Activated CD8-positive, alpha-beta memory T cell treated with anti-CD3 and anti-CD28 coated beads, Interleukin-2, amount 10 ng/mL, durations not matched to agents 7 days and 5 days (primary cell): ENCODE measurements at places on chromosomes 11 and 22. TPM values are rescaled to one million over a fixed set of nuclear protein-coding genes. Genes with fewer than 3 reads are reported as not detected.

The PGA5 gene
- not detected for total RNA-seq

The POU2AF2 gene
- total RNA-seq = not detected

The SCGB1C1 gene
- not detected for total RNA-seq

The EHF gene
- total RNA-seq = 0.44 TPM

DNA sequence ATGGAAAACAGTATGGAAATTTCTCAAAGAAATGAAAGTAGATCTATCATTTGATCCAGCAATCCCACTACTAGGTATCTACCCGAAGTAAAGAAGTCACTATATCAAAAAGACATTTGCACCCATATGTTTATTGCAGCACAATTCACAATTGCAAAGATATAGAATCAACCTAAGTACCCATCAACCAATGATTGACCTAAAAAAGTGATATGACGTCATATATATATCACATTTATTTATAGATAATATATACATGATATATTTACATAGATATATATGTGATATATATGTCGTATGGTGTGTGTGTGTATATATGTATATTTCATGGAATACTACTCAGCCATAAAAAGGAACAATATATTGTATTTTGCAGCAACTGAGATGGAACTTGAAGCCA, 188.3 kb upstream of the ARHGAP42 start:
- DNase-seq = no peak
- no peaks in the 10 kb centered on the region for H3K27me3 ChIP-seq
- H3K27ac ChIP-seq = no peak overlapping the region

GRCh38 chr11:44498089-44498871, 67.2 kb upstream of the CD82 start:
- H3K4me1 ChIP-seq = no peaks in the 10 kb centered on the region
- no peaks in the 10 kb centered on the region for H3K36me3 ChIP-seq
- no peak overlapping the region for H3K4me3 ChIP-seq

GRCh38 chr22:37973271-37974170, 10.8 kb downstream of the SOX10 start:
- no peaks in the 10 kb centered on the region for H3K27me3 ChIP-seq
- no peak overlapping the region for H3K4me3 ChIP-seq
- no peak overlapping the region for H3K27ac ChIP-seq

DNA sequence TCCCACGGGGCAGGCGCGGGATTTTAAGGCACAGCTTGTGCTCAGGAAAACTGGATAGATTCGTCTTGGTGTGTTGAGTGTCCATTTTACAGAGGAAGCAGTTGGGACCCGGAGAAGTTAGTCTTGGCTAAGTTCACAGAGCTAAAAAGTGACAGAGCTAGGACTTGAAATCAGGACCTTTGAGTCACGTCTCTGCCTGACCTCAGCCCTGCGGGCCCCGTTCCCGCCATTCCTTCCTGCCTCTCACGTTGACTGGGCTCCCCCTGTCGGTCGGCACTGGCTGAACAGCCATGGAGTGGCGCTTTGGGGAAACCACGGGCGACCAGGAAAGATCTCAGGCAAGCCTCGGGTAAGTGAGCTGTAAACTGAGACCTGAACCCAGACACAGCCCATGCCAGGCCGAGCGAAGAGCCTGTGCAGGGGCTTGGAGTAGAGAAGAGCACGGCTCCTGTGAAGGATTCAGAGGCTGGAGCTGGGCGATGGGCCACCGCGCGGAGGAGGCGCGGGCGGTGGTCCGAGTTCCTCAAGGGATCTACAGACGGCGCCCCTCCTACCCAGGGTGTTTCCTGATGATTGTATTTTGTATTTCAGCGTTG, 54.1 kb downstream of the WNT11 start:
- peak overlapping the region; percentile 60 for H3K4me3 ChIP-seq
- peaks cover 14% of the 10 kb centered on the region for H3K27me3 ChIP-seq
- no peaks in the 10 kb centered on the region for H3K36me3 ChIP-seq
- H3K27ac ChIP-seq = peak overlapping the region; percentile 12

- DNase-seq = no peak
- no peaks in the 10 kb centered on the region for H3K36me3 ChIP-seq
- no peak overlapping the region for H3K27ac ChIP-seq
- no peaks in the 10 kb centered on the region for H3K4me1 ChIP-seq
- no peaks in the 10 kb centered on the region for H3K27me3 ChIP-seq
- H3K4me3 ChIP-seq = no peak overlapping the region
Observed at GRCh38 chr11:117520201-117520600, 192.5 kb downstream of the CEP164 start.

GRCh38 chr11:95123556-95123955, 33.9 kb downstream of the ENDOD1 start:
- DNase-seq = no peak
- peaks cover 27% of the 10 kb centered on the region for H3K4me1 ChIP-seq
- H3K27ac ChIP-seq = no peak overlapping the region
- no peaks in the 10 kb centered on the region for H3K27me3 ChIP-seq

DNA sequence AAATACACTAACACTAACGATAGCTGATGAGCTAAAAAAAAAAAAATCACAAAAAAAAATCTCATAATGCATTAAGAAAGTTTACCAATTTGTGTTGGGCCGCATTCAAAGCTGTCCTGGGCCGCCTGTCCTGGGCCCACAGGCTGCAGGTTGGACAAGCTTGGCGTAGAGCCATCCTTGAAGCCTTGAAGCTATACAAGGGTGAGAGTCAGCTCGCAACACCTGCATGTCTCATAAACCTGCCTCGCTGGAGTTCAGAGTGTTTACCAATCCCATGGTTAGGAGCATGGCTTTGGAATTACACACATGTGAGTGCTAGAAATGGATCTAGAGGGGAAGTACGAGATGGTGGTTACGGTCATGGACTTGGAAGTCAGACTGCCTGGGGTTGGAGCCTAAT, 453.7 kb downstream of the INSC start:
- H3K4me1 ChIP-seq = no peaks in the 10 kb centered on the region
- H3K27me3 ChIP-seq = no peaks in the 10 kb centered on the region
- DNase-seq = no peak
- no peak overlapping the region for H3K27ac ChIP-seq
- H3K4me3 ChIP-seq = no peak overlapping the region

DNA sequence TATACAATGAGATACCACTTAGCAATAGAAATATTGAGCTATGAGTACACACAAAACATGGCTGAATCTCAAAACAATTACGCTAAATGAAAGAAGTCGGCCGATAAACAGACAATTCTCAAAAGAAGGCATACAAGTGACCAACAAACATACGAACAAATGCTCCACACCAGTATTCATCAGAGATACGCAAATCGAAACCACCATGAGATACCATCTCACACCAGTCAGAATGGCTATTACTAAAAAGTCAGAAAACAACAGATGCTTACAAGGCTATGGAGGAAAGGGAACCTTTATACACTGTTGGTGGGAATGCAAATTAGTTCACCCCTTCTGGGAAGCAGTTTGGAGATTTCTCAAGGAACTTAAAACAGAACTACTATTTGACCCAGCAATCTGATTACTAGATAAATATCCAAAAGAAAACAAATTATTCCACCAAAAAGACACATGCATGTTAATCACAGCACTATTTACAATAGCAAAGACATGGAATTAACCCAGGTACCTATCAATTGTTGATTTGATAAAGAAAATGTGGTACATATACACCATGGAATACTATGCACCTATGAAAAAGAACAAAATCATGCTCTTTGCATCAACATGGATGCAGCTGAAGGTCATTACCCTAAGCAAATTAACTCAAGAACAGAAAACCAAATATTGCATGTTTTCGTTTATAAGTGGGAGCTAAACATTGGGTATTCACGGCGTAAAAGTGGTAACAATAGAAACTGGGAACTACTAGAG, 90.9 kb upstream of the GRAMD1B start:
- H3K4me1 ChIP-seq = peaks cover 5% of the 10 kb centered on the region
- DNase-seq = no peak
- no peak overlapping the region for H3K4me3 ChIP-seq
- no peak overlapping the region for H3K27ac ChIP-seq
- peaks cover 16% of the 10 kb centered on the region for H3K36me3 ChIP-seq

GRCh38 chr22:38751422-38752346, 4.1 kb downstream of the SUN2 start:
- peaks cover 55% of the 10 kb centered on the region for H3K4me1 ChIP-seq
- peak; percentile 93 for DNase-seq
- peaks cover 71% of the 10 kb centered on the region for H3K36me3 ChIP-seq
- no peaks in the 10 kb centered on the region for H3K27me3 ChIP-seq
- peak overlapping the region; percentile 99 for H3K27ac ChIP-seq

DNA sequence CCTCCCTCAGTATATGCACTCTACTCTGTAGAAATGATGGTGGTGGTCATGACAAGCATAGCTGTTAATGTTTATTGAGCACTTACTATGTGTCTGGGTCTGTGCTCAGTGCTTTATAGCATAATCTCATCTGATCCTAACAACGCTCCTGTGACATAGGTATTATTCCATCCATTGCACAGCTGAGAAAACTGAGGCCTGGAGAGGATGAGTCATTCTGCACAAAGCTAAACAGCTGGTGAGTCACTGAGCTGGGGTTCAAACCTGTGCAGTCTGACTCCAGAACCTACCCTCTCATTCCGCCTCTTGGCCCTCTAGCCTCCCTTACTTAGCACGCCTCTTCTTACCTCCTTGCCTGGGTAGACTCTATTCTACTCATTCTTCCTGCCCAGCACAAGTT, 41.7 kb downstream of the PRDM11 start:
- H3K27me3 ChIP-seq = no peaks in the 10 kb centered on the region
- DNase-seq = no peak
- H3K36me3 ChIP-seq = no peaks in the 10 kb centered on the region
- H3K4me1 ChIP-seq = no peaks in the 10 kb centered on the region
- no peak overlapping the region for H3K4me3 ChIP-seq
- H3K27ac ChIP-seq = no peak overlapping the region

- DNase-seq = no peak
- H3K27me3 ChIP-seq = peaks cover 3% of the 10 kb centered on the region
- no peaks in the 10 kb centered on the region for H3K36me3 ChIP-seq
- no peaks in the 10 kb centered on the region for H3K4me1 ChIP-seq
Observed at GRCh38 chr11:13760115-13760514, 91.6 kb downstream of the FAR1 start.

DNA sequence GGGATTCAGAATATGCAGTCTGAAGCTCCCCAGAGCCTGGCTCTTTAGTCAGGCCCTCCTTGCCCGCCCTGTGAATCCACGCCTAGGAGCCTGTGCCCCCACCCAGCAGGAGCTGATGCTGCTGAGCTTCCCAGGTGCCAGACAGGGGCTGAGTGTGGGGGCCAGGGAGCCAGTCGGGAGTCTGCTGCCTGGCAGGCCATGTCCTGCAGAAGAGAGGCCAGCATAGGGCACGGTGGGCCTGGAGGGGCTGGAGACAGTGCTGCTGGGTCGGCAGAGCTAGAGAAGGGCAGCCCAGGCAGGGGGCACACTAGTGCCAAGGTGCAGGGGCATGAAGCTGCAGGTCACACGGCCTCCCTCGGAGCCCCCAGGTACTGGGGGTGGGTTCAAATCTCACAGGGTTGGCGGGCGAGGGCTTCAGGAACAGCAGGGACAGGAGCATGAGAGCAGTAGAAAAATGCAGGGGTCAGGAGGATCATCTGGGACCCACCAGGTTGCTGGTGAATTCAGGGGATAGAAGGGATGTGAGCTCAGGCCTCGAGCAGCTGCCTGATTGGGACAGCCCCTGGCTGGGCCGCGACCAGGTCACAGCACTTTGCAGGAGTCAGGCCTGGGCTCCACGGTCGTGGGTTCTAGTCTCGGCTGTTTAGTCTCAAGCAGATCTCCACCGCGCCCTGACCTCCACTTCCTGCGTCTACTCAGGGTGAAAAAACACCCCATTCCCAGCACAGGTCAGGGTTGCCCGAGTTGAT, 4.1 kb upstream of the SEPTIN5 start:
- no peak overlapping the region for H3K4me3 ChIP-seq
- H3K27ac ChIP-seq = no peak overlapping the region
- H3K27me3 ChIP-seq = peaks cover 19% of the 10 kb centered on the region
- H3K36me3 ChIP-seq = no peaks in the 10 kb centered on the region

- DNase-seq = no peak
- no peak overlapping the region for H3K4me3 ChIP-seq
- H3K36me3 ChIP-seq = no peaks in the 10 kb centered on the region
- H3K4me1 ChIP-seq = no peaks in the 10 kb centered on the region
- no peak overlapping the region for H3K27ac ChIP-seq
- no peaks in the 10 kb centered on the region for H3K27me3 ChIP-seq
Observed at GRCh38 chr11:27153136-27153535, 112.5 kb downstream of the BBOX1 start.

- no peak for DNase-seq
- H3K27me3 ChIP-seq = no peaks in the 10 kb centered on the region
- H3K4me1 ChIP-seq = no peaks in the 10 kb centered on the region
- H3K4me3 ChIP-seq = no peak overlapping the region
Observed at GRCh38 chr11:68810164-68810563, 31.6 kb downstream of the CPT1A start.

DNA sequence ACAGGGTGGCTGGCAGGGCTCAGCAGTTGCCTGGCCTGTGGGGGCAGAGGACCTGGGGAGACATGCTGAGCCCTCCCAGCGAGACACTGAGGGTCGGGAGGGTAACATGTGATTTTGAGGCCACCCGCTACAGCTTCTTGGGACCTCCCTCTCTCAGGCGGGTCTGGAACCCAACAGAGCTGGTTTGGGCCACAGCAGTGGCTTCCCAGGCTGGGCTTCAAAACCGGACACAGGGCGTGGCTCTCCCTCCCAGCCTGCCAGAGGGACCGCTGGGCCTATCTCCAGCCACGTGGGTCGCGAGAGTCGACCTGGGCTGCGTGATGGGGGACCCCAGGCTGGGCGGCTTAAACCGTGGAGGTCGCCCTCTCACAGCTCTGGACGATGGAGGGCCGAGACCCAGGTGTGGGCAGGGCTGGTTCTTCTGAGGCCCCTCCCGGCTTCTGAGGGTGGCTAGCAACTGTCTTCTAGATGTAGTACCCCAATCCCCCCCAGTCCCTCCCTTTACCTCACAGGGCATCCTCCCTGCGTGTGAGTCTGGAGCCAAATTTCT, 91.7 kb downstream of the KCNQ1 start:
- DNase-seq = no peak
- no peaks in the 10 kb centered on the region for H3K27me3 ChIP-seq
- no peaks in the 10 kb centered on the region for H3K36me3 ChIP-seq
- H3K27ac ChIP-seq = no peak overlapping the region
- peaks cover 19% of the 10 kb centered on the region for H3K4me1 ChIP-seq
- no peak overlapping the region for H3K4me3 ChIP-seq

DNA sequence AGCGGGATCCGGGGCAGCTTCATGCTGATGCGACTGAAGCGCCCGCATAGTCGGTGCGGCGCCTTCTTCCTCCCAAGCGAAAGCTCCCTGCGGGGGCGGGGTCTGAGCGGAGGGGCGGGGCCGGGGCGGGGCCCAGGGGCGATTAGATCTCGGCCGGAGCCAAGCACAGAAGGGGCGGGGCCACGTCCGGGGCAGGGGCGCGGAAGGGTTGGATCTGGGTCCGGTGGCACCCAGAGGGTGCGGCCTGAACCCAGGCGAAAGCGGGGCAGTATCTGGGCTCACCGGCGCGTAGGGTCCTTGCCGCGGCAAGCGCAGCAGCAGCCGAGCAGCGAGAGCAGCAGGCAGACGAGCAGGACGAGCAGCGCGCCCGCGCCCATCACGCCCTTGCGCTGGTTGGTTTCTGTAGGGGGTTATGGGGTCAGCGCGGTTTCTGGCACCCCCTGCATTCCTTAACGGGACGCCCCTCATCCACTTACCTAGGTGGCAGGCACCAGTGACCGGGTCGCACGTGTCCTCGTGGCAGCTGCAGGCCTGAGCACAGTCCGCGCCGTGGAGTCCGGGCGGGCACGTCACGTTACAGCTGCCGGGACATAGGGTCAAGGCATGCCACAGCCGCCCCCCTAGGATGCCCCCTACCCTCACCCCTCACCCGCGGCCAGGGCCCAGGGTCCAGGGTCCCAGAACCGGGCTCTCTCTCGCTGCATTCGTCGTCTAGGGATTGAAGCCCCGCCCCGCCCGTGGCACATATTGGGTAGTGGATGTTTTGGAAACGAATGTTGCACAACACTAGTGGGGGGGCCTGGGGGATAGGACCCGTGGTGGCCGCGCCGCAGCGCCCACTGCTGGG, 8.1 kb downstream of the SCARF2 start:
- peaks cover 58% of the 10 kb centered on the region for H3K27me3 ChIP-seq
- H3K4me1 ChIP-seq = peaks cover 20% of the 10 kb centered on the region
- no peaks in the 10 kb centered on the region for H3K36me3 ChIP-seq
- H3K4me3 ChIP-seq = peak overlapping the region; percentile 64
